Stimulated activated CD8-positive, alpha-beta memory T cell treated with anti-CD3 and anti-CD28 coated beads, Interleukin-15, amount 100 ng/mL, for 4 hours (primary cell): ENCODE measurements at places on chromosomes 11 and 22.

DNA sequence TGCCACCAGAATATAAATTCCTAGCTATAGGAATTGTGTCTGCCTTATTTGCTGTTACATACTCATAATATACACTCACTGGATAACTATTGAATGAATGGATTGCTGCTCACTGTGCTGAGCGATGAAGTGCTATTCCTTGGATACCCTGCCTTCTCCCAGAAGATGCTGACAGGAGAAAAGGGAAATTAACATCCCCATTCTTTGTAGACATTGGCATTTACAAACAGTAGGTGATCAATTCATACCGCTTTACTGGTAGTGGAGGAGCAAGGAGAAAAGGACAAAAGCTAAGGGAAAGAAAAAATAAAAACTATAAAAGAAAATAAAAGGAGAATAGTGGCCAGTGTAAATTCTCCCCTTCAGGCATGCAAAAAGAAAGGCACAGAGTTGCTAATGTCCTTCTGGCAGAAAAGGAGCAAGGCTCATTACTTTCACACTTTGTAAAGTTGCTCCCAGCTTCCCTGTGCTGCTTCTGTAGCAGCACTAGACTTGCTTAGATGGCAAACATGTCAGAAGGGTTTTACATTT, 183.0 kb downstream of the LUZP2 start:
- DNase-seq = no peak

DNA sequence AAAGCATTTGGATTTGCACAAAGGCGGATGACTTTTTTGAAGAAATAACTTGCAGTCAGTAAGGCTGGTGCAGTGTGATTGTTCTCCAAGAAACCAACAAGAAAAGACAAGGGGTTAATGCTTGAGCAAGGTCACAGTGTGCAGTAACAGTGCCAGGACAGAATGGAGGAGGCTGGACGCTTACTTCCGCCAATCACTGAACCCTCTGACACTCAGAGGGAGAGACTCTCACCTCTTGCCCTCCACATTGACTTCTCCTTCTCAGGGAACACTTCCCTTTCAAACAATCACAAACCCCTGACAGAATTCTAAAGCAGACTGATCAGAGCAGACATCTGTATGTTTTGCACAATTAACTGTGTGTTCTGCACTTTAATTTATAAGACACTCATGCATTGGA, 228.4 kb downstream of the BLID start:
- no peak for DNase-seq

DNA sequence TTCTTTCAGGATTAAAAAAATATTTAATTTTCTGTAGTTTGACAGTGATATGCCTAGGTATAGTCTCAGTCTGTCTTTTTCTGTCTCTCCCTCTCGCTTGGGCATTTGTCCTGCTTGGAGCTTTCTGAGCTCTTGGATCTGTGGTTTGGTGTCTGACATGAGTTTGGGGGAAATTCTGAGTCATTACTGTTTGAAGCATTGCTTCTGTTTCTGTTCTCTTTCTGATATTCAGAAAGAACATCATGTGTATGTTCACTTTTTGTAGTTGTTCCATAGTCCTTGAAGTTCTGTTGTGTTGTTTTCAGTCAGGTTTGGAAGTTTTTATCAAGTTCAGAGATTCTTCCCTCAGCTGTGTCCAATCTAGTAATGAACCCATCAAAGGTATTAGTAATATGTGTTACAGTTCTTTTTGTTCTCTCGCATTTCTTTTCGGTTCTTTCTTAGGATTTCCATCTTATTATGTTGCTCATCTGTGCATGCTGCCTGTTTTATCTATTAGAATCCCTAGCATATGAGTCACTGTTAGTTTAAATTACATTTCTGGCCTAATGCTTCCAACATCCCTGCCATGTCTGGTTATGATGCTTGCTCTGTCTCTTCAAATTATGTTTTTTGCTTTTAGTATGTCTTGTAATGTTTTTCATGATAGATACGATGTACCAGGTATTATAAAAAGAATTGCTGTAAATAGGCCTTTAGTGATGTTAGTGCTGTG, 48.4 kb downstream of the DDX10 start:
- no peak for DNase-seq

DNA sequence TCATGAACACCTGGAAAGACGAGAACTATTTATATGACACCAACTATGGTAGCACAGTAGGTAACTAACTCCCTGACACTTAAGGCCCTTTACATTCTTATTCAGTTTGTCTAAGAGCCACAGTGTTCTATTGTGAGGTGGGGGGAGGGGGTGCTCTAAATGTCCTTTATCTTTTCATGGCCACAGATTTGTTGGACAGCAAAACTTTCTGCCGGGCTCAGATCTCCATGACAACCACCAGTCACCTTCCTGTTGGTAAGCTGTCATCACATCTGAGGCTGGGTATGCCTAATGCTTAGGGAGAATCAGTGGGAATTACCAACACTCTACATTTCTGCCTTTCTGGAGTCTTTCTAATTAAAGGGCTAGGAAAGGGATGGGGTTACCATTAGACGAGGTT, 30.7 kb downstream of the EHF start:
- DNase-seq = no peak

- DNase-seq = no peak
Observed at GRCh38 chr11:15849257-15849656, 507.1 kb downstream of the SOX6 start.
